ENCODE measurements at places on chromosomes 4 and X. TPM values are rescaled to one million over a fixed set of nuclear protein-coding genes. Genes with fewer than 3 reads are reported as not detected.

- peak; percentile 80 for DNase-seq
These were observed 509.6 kb upstream of the DIPK2B start for GRCh38 chrX:45710081-45710801.

- peak; percentile 53 for DNase-seq
These were observed 79.8 kb downstream of the FUNDC1 start for GRCh38 chrX:44462850-44463249.

- DNase-seq = peak; percentile 93
These were observed 172.0 kb downstream of the PTTG2 start for GRCh38 chr4:38132107-38132673.

- DNase-seq = no peak
These were observed 47.1 kb upstream of the PPP2R3B start for GRCh38 chrX:433771-434170.

The CXCL9 gene
- total RNA-seq = not detected

GRCh38 chrX:57156397-57157049, 19.3 kb upstream of the SPIN2A start:
- DNase-seq = peak; percentile 27

- no peak for DNase-seq
These were observed 31.1 kb upstream of the PDLIM3 start for GRCh38 chr4:185566425-185566824.

- peak; percentile 95 for DNase-seq
These were observed 22.5 kb upstream of the MYOZ2 start for GRCh38 chr4:119113033-119113655.

- no peak for DNase-seq
These were observed 481.7 kb upstream of the AGA start for GRCh38 chr4:177923888-177924287.

DNA sequence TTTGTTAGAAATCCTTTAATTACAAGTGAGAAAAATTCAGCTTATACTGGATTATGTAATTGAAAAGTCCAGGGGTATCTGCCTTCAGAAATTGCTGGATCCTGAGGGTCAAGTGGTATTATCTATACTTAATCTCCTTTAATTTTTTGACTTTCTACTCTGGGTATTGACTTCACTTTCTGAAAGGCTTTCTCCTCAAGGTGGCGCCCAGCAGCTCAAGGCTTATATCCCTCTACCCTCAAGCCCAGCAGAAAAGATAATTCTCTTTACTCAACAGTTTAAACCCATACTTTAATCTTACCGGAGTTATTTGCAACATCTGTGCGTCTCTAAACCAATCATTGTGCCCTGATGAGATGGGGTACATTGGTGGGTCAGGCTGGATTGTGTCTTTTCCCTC, 129.5 kb downstream of the LARP7 start:
- DNase-seq = peak; percentile 20

The MAB21L2 gene
- not detected for total RNA-seq

The MMRN1 gene
- total RNA-seq = under 0.01 TPM

The SLC10A6 gene
- 0.51 TPM for total RNA-seq

- DNase-seq = peak; percentile 96
These were observed 215.3 kb upstream of the CXorf66 start for GRCh38 chrX:140180585-140180984.

The NLRP2B gene
- total RNA-seq = under 0.01 TPM

GRCh38 chr4:184284336-184284690, 66.6 kb upstream of the ENPP6 start:
- DNase-seq = no peak

DNA sequence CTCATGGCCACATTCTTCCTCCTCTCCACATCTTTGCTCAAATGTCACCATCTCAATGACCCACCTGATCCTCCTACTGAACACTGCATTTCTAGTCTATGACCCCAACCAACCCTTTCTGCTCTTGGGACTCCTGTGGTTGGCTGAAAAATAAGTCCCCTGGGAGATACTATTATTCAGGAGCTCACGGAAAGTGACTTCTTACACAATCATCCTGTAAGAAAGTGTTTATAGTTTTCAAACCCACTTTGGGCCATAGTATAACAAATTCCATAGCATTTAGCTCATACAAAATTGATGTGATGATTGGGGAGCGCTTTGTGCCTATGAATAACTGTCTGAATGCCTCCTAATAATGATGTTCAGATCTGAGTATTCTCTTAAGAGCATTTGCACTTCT, 161.4 kb upstream of the HS3ST1 start:
- DNase-seq = no peak

- DNase-seq = no peak
These were observed 135.5 kb downstream of the PALLD start for GRCh38 chr4:168632301-168632725.

DNA sequence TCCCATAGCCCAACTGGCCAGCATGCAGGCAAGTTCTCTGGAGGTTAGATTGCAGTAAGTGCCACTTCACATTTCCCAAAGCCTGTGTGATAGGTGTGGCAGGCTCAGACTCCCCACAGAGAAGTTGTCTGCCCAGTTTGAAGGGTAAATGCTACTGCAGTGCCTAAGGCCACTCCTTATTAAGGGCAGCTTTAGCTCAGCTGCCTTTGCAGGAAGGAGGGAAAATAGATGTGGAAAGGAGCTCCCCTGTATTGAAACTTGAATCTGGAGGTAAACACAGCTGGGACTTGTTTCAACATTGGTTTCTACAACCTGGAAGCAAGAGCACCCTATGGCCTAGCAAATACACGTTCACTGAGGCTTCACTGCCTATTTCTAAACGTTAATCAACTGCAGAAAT, 22.4 kb downstream of the NEXMIF start:
- no peak for DNase-seq

GRCh38 chr4:105496899-105497298, 23.0 kb upstream of the PPA2 start:
- DNase-seq = no peak

The SERTM2 gene
- total RNA-seq = under 0.01 TPM

- DNase-seq = no peak
These were observed 181.4 kb downstream of the RPA4 start for GRCh38 chrX:97065066-97065465.

GRCh38 chrX:68428431-68428830, 4.9 kb downstream of the OPHN1 start:
- peak; percentile 87 for DNase-seq

- no peak for DNase-seq
These were observed 15.1 kb upstream of the GK start for GRCh38 chrX:30637874-30638815.

DNA sequence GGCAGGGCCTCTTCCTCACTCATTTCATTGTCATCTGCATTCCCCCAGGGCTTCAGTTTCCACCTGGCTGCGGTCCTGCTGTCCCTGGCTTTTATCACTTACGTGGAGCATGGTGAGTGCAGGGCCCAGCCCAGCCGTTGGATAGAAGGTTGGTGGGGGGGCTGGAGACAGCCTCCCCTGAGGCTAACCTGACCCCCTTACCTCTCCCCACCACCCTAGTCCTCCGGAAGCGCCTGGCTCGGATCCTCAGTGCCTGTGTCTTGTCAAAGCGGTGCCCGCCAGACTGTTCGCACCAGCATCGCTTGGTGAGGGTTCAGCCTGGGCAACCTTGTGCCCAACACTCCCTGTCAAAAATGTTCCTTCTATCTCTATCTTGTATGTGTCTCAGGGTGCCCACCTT, 5.8 kb upstream of the EBP start:
- no peak for DNase-seq

- no peak for DNase-seq
These were observed 22.9 kb upstream of the CXCL13 start for GRCh38 chr4:77582711-77583110.

All from fibroblast of lung (primary cell).